ENCODE measurements at places on chromosomes 3 and 15. TPM values are rescaled to one million over a fixed set of nuclear protein-coding genes. Genes with fewer than 3 reads are reported as not detected.

Gene TGM5
- 72.5 TPM for total RNA-seq

Gene LARP6
- total RNA-seq: 19.8 TPM

Gene MON1A
- total RNA-seq: 16.7 TPM

Gene APH1B
- 4.6 TPM for total RNA-seq

Gene PPP1R2
- 78.3 TPM for total RNA-seq

DNA sequence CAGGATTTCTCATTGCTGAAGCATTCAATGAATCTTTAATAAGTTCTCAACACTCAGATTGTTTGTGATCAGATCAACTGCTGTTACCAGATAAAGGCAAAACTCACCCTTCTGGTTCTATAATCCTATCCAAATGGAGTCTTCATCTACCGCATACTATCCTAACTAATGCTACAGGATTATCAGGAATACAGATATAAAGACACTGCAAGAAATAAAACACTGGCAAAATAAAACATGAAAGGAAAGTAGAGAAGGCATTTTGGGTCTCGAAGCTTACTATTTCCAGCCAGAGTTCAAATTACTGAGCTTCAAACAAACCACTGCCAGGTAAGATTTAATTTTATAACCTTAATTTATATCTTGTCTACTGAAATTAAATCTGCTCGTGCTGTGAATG, 524 bp downstream of the CHRM5 start:
- DNase-seq: no peak

GRCh38 chr3:135694142-135694541, 271.4 kb upstream of the PPP2R3A start:
- no peak for DNase-seq

GRCh38 chr3:129555616-129556357, 12.8 kb downstream of the H1-8 start:
- DNase-seq: no peak

GRCh38 chr3:100059472-100059871, 54.8 kb downstream of the FILIP1L start:
- DNase-seq: no peak

- DNase-seq: no peak
Observed at GRCh38 chr3:190621927-190622326, 108.0 kb downstream of the IL1RAP start.

- no peak for DNase-seq
Observed at GRCh38 chr15:89984421-89985010, 16.6 kb upstream of the ZNF710 start.

- no peak for DNase-seq
Observed at GRCh38 chr3:101591071-101591470, 17.1 kb downstream of the PCNP start.

GRCh38 chr15:68666120-68666811, 87.5 kb downstream of the CORO2B start:
- peak; percentile 46 for DNase-seq

GRCh38 chr15:89002281-89002761, 85.9 kb upstream of the ABHD2 start:
- DNase-seq: no peak

- no peak for DNase-seq
Observed at GRCh38 chr15:57662091-57662744, 44.3 kb upstream of the POLR2M start.

DNA sequence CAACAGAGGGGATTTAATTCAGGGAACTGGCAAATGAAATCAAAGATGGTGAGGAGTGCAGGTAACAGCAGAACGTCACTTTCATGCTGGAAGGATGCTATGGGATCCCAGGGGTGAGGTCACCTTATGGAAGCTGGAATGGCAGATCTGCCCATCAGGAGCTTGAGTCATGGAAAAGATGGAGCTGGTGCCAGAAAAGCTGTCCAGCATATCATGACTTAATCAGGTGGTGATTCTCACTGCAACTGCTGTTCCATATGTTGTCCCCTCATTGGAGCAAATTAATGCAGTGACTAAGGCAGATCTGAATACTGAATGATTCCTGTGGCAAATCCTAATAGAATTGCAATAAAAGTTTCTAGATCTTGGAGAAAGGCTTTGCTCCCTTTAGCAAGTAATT, 38.4 kb downstream of the HHLA2 start:
- no peak for DNase-seq

DNA sequence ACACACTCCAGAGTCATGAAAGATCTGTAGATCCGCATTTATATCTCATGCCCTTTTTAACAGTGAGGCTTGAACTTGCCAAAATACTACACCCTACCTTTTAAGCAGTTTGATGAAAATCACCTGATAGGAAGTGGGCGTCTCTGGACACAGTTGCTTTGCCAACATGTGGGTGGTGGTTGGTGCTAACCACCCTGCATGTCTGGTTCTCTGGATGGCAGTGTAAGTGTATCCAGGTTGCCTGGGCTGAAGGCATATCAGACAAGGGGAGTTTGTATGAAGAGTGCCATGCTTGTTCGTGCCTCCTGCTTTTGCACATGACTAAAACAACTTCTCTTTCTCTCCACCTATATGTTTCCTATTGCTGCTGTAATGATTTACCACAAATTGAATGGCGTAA, 159.6 kb downstream of the GHSR start:
- DNase-seq: no peak

- DNase-seq: no peak
Observed at GRCh38 chr3:124413989-124414598, 316.2 kb upstream of the UMPS start.
